ENCODE measurements at places on chromosomes 1 and 21.

GRCh38 chr1:200445213-200445612 is 35.4 kb upstream of the ZNF281 start:
- peak; percentile 15 for DNase-seq

- DNase-seq = no peak
Measured at GRCh38 chr1:237394281-237394680, 352.3 kb downstream of the RYR2 start.

GRCh38 chr1:209403921-209404320 is 179.6 kb upstream of the CAMK1G start:
- DNase-seq = no peak

DNA sequence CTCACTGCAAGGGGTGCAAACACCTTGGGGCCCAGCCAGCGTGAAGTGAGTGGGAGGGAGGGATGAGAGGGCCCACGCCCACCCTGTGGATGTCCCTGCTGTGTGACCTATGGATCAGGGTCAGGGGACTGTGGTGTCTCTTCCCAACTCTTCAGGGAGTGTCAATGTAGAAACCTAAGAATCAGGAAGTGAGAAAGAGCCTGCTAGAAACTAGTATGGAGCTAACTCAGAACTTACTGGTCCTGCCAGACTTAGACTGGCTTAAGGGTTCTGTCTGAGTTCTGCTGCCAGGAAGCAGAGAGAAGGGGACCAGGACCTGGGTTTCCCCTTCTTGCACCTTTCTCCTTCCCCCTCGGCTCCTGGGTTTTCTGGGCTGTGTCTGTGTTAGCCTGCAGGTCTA is 1.8 kb upstream of the IL10 start:
- DNase-seq = no peak

- no peak for DNase-seq
Measured at GRCh38 chr1:237204841-237205240, 162.9 kb downstream of the RYR2 start.

All from activated naive CD4-positive, alpha-beta T cell treated with Interleukin-2 at 50 U/mL for 16 hours (primary cell).